ENCODE measurements at places on chromosomes 4 and X.

GRCh38 chr4:113587640-113588275 is 173.8 kb downstream of the CAMK2D start:
- no peak for DNase-seq

DNA sequence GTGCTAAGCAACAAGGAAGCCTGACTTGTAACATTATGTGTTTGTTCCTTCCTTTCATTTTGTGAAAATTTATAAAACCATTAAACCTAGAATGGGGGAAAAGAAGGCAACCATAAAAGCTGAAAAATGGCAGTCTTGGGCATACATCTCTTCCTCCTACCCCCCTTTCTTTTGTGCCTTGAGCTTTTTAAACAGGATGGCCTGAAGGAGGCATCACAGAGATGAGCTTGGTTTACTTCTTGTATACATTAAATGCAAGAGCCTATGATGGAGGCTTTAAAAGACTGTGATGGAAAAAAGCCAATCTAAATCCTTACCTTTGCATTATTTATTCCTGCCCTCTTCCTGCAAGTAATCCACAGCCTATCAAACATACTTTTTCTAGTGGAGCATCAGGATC is 36.2 kb upstream of the ADH7 start:
- DNase-seq: no peak

DNA sequence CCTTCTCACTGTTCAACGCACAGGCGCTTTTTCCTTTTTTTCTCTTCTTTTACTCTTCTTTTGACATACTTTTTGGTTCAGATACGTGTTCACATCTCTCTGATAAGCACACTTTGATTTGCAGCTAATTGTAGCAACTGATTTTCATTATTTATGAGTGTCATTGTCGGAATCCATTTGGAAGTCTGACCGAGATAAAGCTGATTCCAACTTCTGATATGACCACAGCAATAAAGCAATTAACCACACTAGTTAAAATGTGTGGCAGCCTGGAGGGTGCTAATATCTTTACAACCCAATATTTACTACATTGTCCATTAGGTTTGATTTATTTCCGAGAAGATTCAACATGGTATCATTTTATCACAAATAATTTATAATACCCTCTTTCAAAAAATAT is 101.8 kb downstream of the TENM3 start:
- DNase-seq: no peak

- DNase-seq: no peak
These were observed 3.5 kb downstream of the GLRB start for GRCh38 chr4:157079441-157079840.

DNA sequence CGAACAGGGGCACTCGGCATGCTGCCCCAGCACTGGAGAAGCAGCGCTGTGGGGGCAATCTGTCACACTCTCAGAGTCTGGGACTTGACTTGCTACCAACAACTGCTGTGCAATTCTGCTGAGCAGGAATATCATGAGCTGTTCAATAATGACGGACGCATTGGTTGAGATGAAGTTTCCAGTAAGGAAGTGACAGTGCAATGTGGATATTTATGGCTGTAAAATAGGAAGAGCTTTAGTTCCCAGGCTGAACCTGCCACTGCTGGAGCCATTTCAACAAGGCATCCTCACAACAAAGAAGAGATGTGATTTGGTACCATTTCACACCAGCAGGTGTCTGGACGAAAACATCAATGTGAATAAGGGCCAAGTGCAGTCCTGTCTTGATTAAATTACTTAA is 24.2 kb downstream of the CHST7 start:
- DNase-seq: no peak

- no peak for DNase-seq
These were observed 33.0 kb downstream of the GALNTL6 start for GRCh38 chr4:171846232-171846631.

DNA sequence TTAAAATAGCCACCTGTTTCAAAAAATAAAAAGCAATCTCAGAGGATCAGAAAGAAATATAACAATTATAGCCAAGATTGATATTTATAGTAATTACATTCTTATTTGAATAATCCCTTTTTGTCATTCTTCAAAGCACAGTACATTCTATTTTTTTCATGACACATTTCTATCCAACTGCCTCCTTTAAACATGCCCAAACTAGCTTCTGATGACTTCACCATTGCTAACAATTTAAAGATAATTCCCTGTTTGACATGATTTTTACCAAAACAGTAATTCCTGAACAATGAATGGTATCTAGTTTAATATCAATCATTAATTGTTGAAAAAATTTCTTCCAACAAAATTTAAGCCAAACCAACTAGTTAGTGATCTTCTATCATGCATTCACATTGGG is 172.4 kb downstream of the SNCA start:
- DNase-seq: no peak

GRCh38 chrX:155761185-155761584 is 120.0 kb upstream of the VAMP7 start:
- no peak for DNase-seq

DNA sequence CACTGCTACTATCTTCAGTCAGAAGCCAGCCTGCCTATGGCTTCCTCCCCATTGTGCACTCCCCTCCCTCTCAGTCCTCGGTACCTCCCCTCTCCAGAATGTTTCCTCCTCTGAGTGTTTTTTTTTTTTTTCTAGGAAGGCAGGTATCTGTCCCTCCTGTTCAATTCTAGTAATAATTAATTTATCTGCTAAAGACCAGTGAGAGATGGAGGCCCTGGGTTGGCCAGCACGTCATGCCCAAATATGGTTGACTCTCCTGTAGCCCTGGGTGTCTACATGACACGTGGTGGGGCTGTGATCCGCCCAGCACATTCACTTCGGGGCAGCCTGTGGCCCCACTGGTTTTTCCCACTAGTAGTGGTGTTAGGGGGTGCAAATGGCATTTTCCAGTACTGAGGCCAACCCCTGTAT is 1.8 kb downstream of the FLNA start:
- no peak for DNase-seq

GRCh38 chr4:7863911-7864681 is 75.6 kb downstream of the AFAP1 start:
- no peak for DNase-seq

DNA sequence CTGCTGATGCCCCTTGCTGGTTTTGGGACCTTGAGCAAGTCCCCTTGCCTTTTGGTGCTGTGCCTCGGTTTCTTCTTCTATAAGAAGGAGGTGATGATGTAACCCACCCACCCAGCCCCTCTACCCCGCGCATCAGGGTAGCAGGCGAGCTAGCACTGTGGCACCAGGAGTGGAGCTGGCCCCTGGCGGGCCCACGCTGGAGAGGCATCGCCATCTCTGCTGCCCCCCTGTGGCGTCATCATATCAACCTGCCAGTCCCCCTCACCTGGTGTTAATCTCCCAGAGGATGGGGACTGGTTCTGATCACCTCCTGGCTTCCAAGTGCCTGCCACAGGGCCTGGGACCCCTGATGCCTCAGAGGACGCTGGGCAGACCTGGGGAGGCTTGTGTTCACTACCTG is 6.3 kb upstream of the SORCS2 start:
- no peak for DNase-seq

- no peak for DNase-seq
These were observed 32.9 kb downstream of the RAB33A start for GRCh38 chrX:130204647-130205046.

DNA sequence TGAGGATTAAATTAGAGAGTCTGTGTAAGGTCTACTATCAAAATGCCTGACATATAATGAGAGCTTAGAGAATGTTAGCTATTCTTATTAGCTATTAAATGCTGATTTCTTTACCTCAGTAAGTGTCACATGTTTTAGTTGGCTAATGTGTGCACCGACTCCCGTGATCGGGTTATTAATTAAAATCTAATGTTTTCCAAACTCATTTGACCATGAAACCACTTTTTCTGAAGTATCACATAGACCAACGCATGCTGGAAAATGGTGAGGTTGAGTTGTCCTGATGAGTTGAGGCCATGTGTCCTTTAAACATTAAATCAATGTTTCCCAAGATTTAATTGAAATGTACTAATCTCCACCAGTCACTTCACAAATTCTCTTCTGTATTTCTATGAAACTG is 84.8 kb upstream of the C1QTNF7 start:
- no peak for DNase-seq

GRCh38 chrX:97416461-97416860 is 532.8 kb downstream of the RPA4 start:
- no peak for DNase-seq

DNA sequence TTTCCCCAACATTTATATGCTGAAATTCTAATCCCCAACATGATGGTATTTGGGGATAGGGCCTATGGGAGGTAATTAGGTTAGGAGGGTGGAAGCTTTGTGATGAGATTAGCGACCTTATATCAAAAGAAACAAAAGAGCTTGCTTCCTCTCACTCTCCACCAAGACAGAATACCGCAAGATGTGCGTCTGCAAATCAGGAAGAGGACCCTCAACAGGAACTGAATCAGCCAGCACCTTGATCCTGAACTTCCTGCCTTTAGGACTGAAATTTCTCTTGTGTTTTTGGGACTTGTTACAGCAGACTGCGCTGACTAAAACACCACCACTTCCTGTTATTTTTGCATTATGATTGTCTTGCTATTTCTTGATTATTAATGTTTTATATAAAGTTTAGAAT is 1889.4 kb downstream of the C4orf33 start:
- DNase-seq: no peak

GRCh38 chr4:85736571-85736970 is 261.6 kb downstream of the ARHGAP24 start:
- DNase-seq: no peak

GRCh38 chr4:48997962-48998361 is 11.9 kb downstream of the CWH43 start:
- no peak for DNase-seq

DNA sequence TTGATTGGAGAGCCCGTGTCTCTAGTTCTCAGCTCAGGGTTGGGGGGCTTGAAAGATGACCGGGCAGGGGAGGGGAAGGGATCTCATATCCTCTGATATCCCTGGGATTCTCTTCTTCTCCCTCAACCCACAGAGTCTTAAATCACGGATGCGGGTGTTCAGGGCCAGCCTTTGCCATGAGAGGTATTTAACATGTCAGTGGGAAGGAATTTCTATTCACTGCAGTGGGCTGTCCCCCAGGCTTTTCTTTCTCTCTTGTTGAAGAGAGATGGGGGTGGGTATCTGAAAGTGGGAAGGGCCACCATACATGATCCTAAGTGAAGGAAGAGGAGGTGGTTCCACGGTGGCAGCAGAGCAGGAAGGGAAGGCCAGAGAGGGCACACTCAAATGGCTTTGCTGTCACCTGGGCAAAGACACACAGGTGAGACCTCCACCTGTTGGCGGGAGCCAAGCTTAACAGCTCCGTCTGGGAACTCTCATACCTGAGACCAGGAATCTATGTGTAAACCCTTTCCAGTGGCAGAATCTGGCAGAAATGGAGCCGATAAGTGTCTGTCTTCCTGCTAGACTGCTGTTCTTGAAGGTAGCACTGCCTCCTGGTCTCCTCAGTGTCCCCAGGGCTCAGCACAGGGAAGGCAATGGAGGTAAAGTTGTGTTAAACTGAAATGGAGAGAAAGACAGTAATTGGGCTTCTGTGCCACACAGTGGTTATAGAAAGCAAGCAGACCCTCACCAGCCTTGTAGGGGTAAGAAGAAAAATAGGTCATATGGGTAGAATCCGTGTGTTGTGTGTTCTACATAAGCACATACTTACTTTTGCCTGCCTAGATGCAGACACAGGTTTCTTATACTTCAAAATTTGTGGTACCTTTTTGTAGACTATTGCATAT is 49.4 kb downstream of the RHOH start:
- DNase-seq: no peak

- no peak for DNase-seq
These were observed 108.6 kb downstream of the ACTRT1 start for GRCh38 chrX:127943571-127943970.

- no peak for DNase-seq
These were observed 187.3 kb upstream of the FAM241A start for GRCh38 chr4:111957997-111958396.

DNA sequence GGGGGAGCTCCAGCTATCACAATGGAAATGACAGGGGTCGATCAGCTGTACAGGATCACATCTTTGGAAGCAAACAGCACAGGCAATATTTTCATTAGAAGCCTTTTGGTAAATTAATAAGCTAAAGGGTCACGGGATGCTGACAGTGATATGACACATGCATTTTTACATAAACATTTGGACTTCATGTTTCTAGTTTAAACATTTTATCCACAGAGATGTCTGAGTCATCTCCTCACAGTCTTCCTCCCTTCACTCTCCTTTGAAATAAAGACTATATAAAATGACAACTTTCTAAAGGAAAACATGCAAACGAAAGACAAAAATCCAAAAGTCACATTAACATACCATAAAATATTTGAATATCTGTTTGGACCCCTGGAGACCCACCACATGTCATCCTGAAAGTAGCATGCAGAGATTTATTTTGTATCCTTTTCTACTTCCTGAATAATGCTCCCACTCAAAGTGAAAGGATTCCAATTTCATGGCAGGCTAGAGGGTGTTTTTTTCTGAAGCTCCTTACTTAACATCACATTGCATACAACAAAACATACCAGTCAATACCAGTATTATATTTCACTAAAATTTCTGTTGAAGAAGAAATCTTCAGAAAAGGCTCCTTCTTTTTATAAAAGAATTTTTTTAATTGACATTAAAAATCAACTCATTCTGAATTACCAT is 200.1 kb upstream of the PPARGC1A start:
- DNase-seq: no peak

GRCh38 chr4:20086799-20087521 is 164.7 kb upstream of the SLIT2 start:
- DNase-seq: no peak

DNA sequence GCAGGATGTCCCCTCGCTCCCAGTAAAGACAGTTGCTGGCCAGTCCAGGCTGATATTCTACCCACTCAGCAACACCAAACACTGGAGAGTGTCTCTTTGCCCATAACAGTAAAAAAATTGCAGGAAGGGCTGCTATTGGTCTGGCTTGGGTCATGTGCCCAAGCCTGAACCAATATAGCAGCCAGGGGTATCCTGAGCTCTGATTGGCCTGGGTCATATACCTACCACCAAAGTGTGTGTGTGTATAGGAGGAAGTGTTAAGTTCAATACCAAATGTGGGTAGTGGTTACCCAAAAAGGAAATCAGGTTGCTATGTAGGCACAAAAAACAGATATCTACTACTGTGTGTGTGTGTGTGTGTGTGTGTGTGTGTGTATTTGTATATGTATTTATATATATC is 373.2 kb downstream of the BCOR start:
- DNase-seq: no peak

DNA sequence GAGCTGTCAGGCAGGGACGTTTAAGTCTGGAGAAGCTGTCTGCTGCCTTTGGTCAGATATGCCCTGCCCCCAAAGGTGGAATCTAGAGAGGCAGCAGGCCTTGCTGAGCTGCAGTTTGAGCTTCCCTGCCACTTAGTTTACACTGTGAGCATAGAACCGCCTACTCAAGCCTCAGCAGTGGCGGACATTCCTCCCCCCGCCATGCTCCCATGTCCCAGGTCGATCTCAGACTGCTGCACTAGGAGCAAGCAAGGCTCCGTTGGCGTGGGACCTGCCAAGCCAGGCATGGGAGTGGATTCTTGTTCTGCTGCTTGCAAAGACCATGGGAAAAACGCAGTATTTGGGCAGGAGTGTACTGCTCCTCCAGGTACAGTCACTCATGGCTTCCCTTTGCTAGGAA is 24.3 kb downstream of the PLK4 start:
- DNase-seq: no peak
